ENCODE measurements at places on chromosomes 6 and 20.

DNA sequence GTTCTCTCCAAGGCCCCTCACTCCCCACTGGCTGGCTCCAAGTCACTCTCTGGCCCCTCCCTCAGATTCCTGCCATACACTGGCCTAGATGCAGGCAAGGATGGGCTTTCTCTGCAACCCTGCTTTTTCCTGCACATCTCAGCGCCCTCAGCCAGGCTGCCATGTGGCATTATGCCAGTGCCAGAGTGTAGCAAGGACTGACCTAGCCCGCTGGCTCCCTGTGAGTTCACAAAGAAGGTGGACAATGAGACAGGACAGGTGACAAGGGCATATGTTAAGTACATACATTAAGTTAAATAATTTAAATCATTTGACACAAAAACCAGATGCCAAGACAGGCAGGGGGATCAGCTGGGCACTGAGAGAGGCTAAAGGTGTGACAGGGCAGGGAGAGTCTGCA, 394.6 kb downstream of the ZFAND3 start:
- DNase-seq, result no peak

DNA sequence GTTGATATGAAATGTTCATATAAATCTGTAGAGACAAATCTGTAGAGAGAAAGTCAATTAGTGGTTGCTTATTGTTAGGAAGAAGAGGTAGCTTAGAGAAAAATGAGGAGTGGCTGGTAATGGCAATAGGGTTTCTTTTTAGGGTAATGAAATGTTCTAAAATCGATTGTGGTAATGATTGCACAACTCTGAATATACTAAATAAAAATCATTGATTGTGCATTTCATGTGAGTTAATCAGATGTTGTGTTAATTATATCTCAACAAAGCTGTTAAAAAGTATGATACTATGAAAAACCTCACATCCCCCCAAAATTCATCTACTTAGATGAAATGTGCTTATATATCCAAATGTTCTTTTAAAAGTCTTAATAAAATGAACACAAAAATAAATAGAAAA, 84.2 kb downstream of the CEP57L1 start:
- DNase-seq, result no peak

GRCh38 chr6:104862456-104862855, 2.7 kb upstream of the HACE1 start:
- no peak for DNase-seq

- no peak for DNase-seq
Observed at GRCh38 chr20:20095114-20095872, 43.0 kb downstream of the CFAP61 start.

DNA sequence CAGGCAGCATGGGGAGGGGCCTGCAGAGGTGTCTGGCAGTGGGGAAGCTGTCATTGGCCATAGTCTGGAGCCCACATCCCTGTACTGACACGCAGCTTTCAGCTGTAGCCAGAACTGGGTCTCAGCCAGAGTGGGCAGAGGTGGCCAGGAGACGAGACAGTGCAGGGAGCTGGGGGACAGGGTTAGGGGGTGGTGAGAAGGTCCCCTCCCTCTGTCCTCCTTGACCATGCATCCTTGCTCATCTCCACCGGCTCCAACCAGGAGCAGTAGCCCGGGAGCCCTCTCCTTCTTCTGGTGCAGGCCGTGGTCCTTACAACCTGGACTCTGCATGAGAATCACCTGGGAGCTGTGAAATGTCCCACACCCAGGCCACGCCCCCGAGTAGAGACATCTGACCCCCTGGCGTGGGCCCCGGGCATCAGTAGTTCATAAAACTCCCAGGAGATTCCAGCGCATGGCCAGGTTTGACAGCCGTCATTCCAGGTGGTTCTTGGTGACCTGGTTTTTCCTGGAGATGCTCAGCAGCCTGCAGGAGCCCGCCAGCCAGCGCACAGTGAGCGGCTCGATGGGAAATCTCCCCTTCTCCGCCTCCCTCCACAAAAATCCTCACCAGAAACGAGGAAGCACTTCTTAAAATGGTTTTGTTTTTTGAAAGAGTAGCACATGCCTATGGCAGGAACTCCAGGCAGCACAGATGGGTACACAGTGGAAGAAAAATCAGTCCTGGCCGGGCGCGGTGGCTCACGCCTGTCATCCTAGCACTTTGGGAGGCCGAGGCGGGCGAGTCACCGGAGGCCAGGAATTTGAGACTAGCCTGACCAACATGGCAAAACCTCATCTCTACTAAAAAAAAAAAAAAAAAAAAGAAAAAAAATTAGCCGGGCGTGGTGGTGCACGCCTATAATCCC, 56.2 kb downstream of the ADNP start:
- no peak for DNase-seq

DNA sequence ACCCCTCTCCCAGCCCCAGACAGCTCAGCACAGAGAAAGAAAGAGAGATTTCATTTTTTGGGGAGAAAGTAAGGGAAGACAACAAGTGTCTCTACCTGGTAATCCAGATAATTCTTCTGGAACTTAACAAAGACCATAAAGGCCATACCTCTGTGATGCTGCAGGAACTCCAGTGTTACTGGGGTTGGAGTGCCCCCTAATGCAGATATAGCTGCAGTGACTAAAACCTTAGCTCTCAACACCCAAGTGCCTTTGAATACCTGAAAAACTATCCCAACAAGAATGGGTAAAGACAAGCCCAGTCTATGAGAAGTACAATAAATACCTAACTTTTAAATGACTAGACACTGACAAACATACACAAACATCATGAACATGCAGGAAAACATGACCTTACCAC, 365.3 kb upstream of the PTCHD4 start:
- DNase-seq, result peak; percentile 14

DNA sequence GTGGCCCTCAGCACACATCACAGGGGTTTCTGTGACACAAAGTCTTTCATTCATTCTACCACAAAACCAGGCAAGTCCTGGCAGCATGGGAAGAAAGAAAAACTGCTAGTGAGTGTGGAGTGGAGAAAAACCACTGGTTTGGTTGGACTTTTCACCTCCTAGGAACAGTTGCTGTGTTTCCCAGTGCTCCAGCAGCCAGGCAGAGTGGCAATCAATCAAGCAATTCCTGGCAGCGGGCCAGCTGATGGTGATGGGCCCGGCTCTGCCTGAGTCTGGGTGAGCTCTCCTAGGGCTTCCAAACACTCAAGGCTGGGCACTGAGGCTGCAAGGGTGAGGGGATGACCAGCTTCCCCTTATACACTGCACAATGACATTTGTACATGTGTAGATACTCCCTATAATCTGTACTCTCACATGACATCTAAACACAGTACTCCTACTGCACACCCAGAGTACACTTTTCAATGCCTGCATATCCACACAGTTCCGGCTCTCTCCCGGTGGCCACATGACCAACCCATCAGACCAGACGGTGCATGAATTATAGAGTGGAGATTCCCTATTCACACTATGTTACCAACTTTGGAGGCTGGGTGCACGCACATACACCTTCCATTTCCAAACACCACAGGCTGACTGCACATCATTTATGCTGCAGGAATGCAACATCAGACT, 156.6 kb downstream of the UNC5CL start:
- no peak for DNase-seq

DNA sequence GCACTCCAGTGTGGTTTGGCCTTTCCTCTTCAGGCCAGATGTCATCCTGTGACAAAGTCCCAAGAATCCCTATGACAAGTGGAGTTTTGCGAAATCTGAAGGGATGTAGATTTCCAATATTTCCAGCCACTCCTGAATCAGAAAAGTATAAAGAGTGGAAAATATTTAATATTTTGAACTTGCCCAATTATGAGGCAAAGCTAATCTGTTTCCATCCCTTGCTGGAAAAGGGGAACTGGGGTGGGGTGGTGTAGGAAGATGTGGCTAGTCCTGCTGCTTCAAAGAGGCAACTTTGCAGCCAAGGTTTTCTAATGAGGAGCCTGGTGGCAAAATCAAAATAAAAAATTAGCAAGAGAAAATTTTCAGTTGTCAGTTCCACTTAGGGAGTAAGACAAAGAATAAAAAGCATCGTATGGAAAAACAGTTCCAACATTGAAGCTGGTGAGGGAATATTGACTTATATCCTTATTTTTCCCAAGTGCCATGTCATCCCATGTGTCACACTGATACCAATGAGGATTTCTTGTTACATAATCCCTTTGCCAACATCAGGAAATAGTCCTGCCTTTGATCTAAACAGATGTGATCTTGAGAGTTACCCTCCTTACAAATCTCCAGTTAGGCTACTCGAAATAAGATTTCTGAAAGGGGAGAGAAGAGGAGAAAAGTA, 480.0 kb upstream of the JARID2 start:
- DNase-seq, result no peak

- no peak for DNase-seq
Observed at GRCh38 chr6:118683881-118684872, 32.8 kb upstream of the CEP85L start.

- no peak for DNase-seq
Observed at GRCh38 chr6:35562060-35562459, 49.4 kb upstream of the TULP1 start.

- peak; percentile 29 for DNase-seq
Observed at GRCh38 chr6:159042003-159042825, 2.6 kb downstream of the TAGAP start.

DNA sequence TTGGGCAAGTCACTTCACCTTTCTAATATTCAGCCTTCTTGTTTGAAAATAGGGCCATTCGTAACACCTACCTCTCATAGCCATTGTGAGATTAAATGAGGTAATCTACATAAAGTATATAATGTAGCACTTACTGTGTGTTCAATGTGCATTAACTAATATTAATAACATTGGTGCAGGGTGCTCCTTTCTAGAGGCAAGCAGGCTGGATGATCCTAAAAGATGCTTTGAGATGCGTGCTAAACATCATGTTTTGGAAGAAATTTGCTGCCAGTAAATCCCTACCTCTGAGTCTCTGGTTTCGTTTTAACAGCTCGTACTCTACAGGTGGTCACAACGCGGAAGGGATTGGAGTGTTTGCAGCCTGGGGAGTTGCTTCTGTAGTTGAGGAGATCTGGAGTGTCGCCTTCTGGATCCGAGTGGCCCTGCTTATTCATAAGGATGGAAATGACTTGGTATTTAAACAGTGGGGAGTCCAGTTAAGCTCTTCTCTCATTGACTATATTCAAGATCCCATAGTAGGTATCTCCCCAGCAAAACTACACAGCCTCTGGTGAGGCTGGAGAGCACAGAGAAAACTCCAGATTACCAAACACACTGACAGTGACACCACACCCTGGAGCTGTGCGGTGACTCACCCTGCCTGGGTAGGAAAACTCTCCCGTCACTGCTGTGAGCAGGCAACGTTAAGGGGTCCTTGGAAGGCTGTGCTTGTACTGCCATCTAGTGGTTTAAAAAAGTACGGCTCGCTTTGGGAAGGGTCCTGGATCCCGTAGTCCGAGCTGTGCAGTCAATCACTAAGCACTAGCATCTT, 107.9 kb downstream of the MAP3K7 start:
- peak; percentile 85 for DNase-seq

DNA sequence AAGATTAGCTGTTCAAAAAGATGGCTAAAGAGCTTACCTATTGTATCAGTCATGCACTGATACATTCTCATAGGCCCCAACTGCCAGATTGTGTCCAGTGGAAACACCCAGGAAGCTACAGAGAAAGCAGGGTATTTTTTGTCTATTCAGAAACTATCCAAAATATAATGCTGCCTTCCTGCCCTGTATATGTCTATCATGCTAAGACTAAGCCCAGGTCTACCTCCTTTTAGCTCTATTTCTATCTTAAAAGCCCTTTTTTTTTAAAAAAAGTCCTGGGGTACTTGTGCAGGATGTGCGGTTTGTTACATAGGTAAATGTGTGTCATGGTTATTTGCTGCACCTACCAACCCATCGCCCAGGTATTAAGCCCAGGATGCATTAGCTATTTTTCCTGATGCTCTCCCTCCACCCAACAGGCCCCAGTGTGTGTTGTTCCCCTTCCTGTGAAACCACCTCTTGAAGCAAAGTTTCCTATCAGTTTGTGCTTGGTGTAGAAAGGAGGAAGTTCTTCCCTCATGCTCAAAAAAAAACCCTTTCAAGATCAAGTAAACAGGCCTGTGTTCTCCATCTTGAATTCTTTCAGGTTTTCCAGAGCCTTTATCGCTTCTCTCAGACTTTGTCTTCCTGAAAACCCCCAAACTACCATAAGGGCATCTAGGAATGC, 514 bp downstream of the DEFB129 start:
- no peak for DNase-seq

DNA sequence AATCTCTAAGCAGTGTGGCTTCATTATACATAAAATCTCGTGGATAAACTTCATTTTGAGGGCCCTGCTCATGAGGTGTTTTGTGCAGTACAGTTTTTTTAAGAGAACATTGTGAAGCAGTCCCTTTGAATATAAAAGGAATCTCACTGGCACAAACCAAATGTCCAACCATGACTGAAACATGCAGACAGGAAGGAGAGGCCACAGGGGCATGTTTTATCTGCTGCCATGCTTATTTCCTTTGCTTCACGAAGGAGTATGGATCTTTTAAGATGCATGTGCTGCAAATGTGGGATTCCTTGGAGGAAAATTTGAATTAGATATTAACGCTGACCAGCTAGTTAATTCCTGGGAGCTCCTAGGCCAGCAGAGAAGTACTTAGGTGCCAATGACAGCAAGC, 192.3 kb downstream of the DST start:
- no peak for DNase-seq

DNA sequence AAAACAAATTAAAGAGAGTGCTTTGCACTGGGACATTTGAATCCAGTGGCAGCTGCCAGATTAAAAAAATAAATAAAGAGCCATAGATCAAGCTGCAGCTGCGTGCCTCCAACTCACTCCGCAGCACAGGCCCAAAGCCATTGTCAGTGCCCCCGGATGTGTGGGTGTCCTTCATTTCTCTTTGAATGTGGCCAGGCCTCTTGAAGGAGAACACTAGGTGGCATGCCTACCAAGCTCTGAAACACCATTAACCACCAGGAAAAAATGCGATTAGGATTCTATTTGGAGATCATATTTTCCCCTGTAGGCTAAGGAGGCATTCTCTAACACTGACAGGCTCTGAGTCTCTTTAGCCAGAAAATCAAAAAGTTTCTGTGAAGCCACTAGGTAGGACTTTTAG, 549.8 kb downstream of the PRKN start:
- DNase-seq, result no peak

GRCh38 chr6:137573739-137574138, 79.5 kb upstream of the OLIG3 start:
- DNase-seq, result no peak

DNA sequence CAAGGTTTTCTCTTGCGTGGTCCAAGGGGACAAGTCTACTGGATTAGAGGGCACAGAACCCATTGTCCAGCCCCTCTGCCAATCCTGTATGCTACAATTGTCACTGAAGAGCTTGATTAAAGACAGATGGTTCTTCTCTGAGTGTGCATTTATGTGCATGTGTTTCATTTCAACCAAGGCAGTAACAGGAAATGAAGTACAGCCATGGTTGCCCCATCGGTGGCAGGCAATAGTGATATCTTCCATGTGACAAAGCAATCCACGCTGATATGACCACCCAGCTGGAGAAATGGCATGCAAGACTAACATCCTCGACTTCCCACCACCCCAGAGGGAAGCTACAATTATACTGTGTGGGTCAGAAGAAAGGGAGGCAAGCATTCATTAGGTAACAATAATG, 85.5 kb downstream of the UNC5CL start:
- no peak for DNase-seq

GRCh38 chr20:49692941-49693340, 20.7 kb downstream of the B4GALT5 start:
- no peak for DNase-seq

Data from epithelial cell of prostate (primary cell).